ENCODE measurements at places on chromosomes 11 and 22.

DNA sequence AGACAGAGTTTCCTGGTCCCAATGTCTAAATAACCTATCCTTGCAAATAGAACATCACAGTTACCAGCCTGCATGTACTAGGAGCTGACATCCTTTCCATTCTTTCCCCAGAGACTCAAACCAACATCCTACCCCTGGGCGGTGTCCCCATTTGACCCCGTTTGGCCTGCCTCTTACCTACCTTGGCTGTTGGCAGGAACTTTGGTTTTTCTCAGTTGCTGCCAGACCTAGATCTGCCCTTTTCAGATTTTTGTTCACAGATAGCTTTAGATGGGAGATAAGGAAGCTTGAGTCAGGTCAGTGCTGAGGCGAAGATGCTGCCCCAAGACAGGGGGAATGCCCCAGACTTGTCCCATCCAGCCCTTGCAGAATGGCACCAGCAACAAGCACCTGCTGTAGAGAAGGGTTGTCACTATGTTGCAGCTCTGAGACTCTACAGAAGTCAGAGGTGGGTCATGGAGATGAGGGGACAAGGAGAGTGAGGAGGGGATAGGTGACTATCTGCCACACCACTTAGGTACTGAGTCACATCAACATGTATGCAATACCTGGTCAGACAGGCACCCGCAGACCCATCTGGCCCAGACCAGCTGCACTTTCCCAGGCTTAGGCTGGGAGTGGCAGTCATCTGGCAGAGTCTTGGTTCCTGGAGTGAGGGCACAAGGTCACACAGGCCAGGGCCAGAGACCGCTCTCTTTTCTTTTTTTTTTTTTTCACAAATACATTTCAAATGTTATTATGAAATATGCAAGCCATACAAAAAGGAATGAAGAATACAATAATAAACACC lies 61.5 kb upstream of the POU2AF1 start:
- DNase-seq: no peak

DNA sequence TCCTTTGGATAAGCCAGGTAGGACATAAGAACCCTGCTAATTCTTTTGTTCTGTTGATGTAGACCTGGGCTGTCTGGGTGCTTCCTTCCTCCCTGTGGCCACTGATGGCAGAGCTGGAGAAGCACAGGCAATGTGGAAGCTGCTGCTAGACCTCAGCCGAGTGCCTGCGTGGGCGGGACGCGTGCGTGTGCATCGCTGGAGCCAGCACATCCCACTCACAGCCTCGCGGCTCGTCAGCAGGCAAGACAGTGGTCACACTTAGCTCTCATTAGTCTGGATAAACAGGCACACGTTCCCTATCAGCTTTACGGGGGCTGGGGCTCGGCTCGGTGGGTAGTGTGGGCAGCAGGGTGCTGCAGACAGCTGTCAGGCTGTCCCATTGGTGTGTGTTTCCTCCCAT lies 155.7 kb downstream of the GRIK4 start:
- DNase-seq: no peak

DNA sequence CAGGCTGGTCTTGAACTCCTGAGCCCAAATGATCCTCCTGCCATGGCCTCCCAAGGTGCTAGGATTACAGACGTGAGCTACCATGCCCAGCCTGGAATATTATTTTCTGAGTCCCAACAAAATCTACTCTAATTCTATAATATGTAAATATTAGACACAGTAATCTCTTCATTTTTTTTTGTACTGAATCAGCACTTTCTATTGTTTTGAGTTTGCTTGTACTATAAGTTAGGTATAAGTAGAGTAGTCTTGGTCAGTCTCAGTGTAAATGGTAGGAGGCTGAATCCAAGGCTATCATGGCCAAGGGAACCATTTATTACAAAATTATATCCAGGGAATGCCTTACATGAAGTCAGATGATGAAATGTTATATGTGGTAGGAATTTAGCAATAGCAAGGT lies 19.6 kb upstream of the OR6X1 start:
- DNase-seq: no peak

DNA sequence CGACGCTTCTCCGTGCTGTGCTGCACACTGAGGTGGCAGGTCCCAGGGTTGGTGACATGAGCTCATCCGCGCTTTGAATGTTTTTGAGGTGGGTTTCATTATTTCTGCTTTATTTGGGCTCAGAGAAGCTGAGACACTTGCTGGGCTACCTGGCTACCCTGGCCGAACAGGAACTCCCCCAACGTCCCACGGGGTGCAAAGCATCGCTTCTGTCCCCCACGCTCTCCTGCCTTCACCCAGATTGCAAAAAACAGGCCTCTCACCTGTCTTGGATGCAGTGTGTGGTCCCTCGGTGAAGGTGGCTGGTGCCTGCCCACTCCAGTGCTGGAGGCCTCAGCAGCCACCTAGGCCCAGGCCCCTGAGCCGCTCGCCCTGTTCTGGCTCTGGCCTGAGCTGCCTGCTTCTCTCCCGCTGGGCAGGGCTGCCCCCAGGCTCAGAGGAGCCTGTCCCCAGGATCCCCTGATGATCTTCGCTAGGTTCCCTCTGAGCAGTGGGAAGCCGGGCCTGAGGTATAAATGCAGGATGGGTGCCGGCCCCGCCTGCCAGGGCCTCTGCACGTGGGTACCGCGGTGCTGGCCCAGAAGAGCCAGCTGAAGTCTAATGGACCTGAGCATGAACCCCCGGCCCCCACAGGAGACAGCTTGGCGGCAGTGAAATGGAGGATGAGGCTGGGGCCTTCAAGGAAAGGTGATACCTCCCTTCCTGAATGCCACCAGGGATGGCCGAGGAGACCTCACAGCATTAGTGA lies 15.8 kb upstream of the MRGPRD start:
- no peak for DNase-seq

DNA sequence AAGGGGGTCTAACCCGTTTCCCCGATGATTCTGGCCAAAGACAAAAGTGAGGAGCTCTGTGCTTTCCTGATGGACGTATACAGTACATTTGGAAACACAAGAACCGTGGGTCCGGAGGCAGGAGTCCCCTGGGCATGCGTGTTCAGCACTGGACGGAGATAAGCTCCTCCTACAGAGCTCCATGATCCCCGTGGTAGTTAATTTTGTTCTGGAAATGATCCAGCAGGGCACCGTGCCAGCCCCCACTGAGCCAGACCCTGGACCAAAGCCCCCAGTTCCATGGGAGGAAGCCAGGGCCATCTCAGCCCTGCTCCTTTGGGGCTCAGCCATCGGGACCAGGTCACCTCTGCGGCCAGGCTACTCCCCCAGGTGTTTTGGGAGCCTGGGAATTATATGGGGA lies 83.3 kb downstream of the TRMU start:
- no peak for DNase-seq

GRCh38 chr11:75338516-75339208 lies 12.8 kb downstream of the ARRB1 start:
- no peak for DNase-seq

DNA sequence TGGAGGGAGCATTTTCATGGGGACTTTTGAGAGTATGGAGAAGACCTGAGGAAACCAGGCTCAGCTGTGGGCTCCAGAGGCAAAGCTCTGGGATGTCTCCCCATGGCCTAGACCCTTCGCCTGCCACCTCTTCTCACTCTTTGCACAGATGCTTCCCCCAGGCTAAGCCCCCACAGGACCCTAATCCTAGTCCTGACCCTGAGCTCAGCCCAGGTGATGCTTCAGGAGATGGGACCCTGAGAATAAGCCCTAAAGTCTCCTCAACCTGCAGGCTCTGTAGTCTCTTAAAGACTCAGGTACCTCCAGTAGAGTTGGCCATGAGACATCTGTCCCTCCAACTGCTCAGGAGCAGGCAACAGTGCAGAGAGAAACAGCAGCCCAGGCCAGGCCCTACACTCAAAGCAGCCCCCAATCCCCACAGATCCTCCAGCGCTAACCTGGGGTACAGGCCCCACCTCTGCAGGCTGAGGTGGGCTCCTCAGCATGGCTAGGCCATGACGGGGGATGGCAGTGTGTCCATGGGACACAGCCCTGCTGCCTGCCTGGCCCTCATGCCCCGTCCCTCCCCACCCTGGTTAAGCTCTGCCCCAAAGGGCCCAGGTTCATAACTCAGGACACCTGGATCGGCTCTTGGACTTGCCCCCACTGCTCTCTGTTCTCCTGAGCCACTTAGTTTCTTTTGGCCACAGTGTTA lies 39.4 kb downstream of the GGTLC2 start:
- no peak for DNase-seq

- no peak for DNase-seq
Observed at GRCh38 chr22:40410272-40410671, 39.9 kb downstream of the SGSM3 start.

DNA sequence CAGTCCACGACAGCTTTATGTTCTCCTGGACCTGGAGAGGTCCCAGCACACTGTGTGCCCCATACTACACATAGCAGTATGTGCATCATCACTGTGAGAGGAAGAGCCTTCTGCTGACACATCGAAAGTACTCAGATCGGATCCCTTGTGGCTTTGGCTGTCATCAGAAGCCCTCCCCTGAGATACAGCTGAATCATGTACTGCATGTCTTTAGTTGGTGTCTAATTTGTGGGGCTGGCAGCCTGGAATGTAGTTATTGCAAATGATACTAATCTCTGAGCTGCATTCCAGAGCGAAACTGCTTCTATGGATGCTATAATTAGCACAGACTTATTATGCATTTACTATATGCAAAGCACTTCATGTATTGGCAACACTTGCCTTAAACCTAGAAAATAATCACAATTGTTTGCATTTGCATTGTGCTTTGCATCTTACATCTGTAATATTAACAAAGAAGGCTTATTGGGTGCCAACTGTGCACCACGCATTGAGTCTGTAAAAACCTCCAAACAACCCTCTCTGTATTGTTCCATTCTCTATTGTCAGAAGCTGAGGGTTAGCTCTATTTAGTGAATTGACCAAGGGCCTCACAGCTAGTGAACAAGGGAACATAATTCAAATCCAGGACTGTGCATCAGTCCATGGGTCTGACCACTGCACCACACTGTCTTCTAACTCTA lies 89.2 kb upstream of the CRTAM start:
- DNase-seq: no peak

DNA sequence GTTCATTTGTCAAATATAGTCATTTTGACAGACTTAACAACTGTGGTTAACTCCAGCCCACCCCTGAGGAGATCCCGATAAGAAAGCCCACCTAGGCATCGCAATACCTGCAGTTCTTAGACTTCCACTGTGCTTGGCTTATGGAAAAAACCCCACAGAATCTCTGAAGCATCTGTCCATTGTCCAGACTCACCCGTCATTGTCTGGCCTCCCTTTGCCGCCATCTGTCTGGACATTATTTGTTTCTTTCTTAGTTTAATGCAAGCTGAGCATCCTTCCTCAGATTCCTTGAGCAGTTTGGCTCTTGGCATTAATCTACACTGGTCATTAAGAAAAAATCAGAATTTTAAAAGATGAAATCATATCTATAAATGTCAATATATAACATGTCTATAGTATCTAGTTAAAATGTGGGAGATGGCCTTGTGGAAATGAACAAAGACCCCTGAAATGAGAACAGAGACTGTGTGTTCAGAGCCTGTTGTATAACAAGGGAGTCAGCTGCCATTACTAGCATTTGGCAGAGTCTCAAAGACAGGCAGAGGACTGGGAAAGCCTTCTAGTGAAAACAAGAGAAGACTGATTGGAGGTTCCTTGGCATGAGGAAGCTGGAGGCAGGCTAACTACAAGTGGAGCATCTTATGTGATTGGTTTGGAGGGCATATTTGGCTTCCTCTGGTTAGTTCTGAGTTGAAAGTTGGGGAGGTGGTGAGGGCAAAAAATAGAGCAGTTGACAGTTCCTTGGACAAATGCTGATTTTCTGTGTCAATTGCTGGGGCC lies 80.4 kb downstream of the SPON1 start:
- no peak for DNase-seq

DNA sequence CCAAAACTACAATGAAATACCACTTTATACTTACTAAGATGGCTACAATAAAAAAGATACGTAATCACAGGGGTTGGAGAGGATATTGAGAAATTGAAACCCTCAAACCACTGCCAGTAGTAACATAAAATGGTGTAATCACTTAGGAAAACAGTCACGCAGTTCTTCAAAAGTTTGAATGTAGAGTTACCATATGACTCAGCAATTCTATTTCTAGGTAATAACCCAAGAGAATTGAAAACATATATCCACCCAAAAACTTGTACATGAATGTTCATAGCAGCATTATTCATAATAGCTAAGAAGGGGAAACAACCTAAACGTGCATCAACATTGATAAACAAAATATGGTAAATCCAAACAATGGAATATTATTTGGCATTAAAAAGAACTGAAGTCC lies 24.4 kb upstream of the PSMA1 start:
- DNase-seq: no peak

- no peak for DNase-seq
Observed at GRCh38 chr22:39989633-39990032, 5.1 kb upstream of the FAM83F start.

GRCh38 chr22:31123292-31123602 lies 481 bp downstream of the INPP5J start:
- DNase-seq: no peak

DNA sequence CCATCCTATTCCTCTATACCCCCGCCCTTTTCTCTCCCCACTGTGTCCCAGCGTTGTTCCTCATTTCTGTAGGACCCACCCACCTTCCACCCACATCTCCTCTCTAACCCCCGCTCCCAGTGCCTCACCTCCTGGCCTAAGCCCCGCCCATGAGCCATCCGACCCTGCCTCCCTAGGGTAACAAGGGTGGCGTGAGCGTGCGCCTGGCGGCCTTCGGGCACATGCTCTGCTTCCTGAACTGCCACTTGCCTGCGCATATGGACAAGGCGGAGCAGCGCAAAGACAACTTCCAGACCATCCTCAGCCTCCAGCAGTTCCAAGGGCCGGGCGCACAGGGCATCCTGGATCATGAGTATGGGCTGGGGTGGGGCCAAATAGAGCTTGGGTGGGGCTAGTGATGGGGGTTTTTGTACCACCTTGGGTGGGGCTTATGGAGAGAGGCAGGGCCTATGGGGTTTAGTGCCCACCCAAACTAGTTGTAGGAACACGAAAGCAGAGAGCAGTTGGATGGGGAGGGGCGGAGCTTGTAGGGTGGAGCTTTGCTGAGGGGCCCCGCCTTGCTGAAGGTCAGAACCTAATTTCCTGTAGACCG lies 4.5 kb downstream of the INPP5J start:
- DNase-seq: no peak

DNA sequence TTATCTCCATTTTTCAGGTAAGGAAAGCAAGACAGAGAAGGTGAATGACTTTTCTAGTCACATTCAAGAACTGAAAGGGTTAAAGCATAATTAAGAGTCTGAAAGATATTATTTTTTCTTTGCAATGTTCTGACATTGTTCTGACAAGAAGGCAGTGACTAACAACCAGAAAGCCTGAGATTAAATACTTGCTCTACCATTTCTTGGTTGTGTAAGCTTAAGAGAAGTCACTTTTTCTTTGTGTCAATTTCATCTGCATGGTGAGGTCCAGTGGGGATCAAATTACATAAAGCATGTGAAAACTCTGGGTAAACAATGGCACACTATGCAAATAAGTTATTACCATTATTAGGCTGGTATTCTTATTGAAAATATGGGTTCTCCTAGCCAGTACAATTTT lies 73.7 kb downstream of the PHF21A start:
- no peak for DNase-seq

GRCh38 chr11:19218216-19218615 lies 16.4 kb upstream of the CSRP3 start:
- no peak for DNase-seq

- no peak for DNase-seq
Observed at GRCh38 chr11:64180891-64181290, 5.1 kb upstream of the STIP1 start.

GRCh38 chr11:112612250-112612849 lies 348.9 kb upstream of the NCAM1 start:
- peak; percentile 14 for DNase-seq
